ENCODE measurements at places on chromosomes 12 and 14. TPM values are rescaled to one million over a fixed set of nuclear protein-coding genes. Genes with fewer than 3 reads are reported as not detected.

DNA sequence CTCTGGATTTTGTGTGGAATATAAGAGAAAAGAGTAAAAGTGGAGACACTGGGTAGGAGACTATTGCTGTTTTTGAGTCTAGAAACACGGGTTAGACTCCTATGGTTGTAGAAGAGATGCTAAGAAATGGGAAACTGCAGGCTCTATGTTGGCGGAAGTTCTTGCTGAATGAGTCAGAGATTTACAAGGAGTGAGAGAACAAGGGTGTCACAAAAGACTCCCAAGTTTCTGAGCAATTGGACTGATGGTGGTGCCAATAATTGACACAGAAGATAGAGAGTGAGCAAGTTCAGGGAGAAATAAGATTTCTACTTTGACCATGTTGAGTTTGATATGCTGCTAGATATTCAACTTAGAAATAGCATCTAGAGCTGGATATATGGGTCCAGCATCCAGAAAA lies 2.6 kb upstream of the PRKD1 start:
- H3K4me1 ChIP-seq, result peaks cover 7% of the 10 kb centered on the region
- H3K4me3 ChIP-seq, result no peak overlapping the region
- no peak overlapping the region for H3K27ac ChIP-seq
- DNase-seq, result no peak
- peaks cover 30% of the 10 kb centered on the region for H3K27me3 ChIP-seq
- no peaks in the 10 kb centered on the region for H3K36me3 ChIP-seq

The KRT6B gene
- total RNA-seq, result not detected

The BCAT1 gene
- 40.0 TPM for total RNA-seq

DNA sequence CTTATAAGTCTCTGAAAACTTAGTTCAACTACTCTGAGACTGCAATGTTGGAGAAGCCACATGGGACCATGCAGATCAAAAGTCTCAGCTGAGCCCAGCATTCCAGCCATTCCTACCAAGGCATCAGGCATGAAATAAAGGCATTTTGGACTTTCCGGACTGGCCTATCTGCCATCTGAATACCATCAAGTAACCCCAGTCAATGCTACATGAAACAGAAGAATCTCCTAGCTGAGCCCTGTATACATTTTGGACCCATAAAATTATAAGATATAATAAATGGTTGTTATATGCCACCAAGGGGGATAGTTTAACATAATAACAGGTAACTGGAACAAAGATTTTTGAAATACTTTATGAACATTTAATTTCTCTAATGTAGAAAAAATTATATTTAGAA lies 9.3 kb upstream of the TMEM260 start:
- no peaks in the 10 kb centered on the region for H3K4me1 ChIP-seq
- H3K4me3 ChIP-seq, result no peak overlapping the region
- H3K36me3 ChIP-seq, result no peaks in the 10 kb centered on the region
- peaks cover 23% of the 10 kb centered on the region for H3K27me3 ChIP-seq

DNA sequence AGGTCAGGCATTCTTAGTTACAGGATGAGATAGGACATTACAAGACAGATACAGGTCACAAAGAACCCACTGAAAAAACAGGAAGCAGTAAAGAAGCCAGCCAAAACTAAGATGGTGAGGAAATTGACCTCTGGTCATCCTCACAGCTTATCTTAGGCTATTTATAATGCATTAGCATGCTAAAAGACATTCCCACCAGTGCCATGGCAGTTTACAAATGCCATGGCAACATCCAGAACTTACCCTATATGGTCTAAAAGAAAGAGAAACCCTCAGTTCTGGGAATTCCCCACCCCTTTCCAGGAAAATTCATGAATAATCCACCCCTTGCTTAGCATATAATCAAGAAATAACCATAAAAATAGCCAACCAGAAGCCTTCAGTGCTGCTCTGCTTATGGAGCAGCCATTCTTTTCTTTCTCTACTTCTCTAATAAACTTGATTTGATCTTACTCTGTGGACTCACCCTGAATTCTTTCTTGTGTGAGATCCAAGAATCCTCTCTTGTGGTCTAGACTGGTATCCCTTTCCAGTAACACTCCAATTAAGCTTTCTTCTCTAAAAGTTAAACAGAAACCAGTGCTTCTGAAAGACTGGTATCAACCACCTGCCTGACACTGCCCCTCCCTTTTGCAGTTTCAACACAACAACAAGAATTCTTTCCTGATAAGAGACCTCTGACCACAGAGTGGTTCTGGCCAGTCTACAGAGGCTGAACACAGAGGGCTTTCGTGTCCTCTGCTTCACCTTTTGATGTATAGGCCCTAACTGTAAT lies 86.9 kb downstream of the BCAT1 start:
- DNase-seq, result no peak
- no peak overlapping the region for H3K4me3 ChIP-seq
- no peaks in the 10 kb centered on the region for H3K27me3 ChIP-seq
- H3K4me1 ChIP-seq, result peaks cover 8% of the 10 kb centered on the region

- no peak overlapping the region for H3K27ac ChIP-seq
- no peaks in the 10 kb centered on the region for H3K36me3 ChIP-seq
- no peaks in the 10 kb centered on the region for H3K4me1 ChIP-seq
Measured at GRCh38 chr12:99122496-99122895, 477.4 kb downstream of the APAF1 start.

DNA sequence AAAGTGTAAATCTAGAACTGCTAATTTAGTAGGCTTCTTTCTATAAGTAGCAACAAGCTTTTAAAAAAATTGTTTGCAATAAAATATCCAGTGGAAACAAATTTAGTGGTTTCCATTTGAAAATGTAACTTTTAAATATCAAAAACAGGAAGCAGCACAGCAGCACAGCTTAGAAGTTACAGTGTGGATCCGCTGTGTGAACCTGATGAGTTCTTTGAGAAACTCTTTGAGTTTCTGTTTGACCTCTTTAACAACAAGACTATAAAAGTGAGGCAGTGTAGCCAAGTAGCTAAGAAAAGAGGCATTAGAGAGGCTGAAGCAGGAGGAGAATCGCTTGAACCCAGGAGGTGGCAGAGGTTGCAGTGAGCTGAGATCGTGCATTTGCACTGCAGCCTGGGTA lies 178.3 kb downstream of the NAV3 start:
- H3K4me1 ChIP-seq, result no peaks in the 10 kb centered on the region
- no peaks in the 10 kb centered on the region for H3K36me3 ChIP-seq
- no peak overlapping the region for H3K27ac ChIP-seq

DNA sequence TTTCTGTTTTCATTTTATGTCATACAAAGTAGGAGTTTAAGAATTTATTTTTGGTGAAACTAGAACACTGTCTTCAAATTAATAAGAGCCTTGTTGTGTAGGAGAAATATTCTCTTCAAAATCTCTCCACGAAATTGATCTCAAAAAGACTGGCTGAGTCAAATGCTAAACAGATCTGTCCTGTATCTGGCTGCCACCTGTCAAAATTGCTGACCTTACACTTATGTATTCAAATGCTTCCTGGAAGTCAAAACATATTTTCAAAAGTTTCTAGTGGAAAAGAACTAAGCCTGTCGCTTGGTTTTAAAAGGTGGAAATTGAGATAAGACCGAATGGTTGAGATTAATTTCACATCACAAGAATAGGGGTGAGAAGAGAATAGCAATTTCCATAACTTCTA lies 121.4 kb downstream of the RGS6 start:
- no peak for DNase-seq
- H3K27ac ChIP-seq, result no peak overlapping the region
- no peak overlapping the region for H3K4me3 ChIP-seq
- H3K27me3 ChIP-seq, result peaks cover 31% of the 10 kb centered on the region
- peaks cover 9% of the 10 kb centered on the region for H3K4me1 ChIP-seq

DNA sequence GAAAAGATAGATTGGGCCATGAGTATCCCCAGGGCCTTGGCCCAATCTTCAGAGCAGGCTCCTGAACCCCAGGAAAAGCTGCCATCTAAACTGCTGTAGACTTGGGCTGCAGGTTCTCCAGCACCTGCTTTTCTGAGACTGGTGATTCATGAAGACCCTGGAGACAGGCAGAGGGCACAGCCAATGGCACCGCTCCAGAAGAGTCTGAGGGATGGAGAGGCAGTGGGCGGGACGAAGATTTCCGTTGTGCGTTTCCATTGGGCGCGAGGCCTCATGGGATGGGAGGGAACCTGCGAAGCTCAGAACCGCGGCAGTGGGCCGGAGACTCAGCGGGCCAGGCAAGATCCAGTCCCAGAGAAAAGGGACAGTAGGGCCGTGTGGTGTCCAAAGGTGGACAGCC lies 375.1 kb downstream of the IPO8 start:
- no peak overlapping the region for H3K27ac ChIP-seq
- H3K36me3 ChIP-seq, result no peaks in the 10 kb centered on the region
- no peak overlapping the region for H3K4me3 ChIP-seq
- DNase-seq, result no peak
- H3K27me3 ChIP-seq, result no peaks in the 10 kb centered on the region

Measured in activated CD4-positive, alpha-beta T cell treated with anti-CD3 and anti-CD28 coated beads for 36 hours (primary cell).